ENCODE measurements at places on chromosomes 13 and 19.

DNA sequence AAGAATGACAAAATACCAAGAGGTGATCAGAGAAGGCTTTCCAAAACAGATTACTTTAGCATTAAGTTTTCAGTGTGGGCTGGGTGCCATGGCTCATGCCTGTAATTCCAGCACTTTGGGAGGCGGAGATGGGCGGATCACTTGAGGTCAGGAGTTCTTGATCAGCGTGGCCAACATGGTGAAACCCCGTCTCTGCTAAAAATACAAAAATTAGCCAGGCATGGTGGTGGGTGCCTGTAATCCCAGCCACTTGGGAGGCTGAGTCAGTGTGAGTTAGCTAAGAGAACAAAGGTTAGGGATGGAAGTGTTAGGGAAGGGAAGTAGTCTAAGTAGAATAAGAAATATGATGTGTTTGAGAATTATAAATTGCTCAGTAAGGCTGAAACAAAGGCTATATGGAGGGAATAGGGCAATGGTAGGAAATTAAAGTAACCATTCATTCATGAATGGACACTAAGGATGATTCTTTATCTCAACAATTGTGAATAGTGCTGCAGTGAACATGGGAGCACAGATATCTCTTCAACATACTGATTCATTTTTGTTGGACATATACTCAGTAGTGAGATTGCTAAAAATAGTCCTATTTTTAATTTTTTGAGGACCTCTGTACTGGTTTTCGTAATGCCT is 3.9 kb upstream of the RCBTB2 start:
- H3K36me3 ChIP-seq, result no peaks in the 10 kb centered on the region
- no peak overlapping the region for H3K4me3 ChIP-seq
- H3K4me1 ChIP-seq, result peaks cover 10% of the 10 kb centered on the region
- no peak for DNase-seq

GRCh38 chr13:105118426-105118985 is 1417.0 kb downstream of the EFNB2 start:
- no peaks in the 10 kb centered on the region for H3K27me3 ChIP-seq
- no peak overlapping the region for H3K27ac ChIP-seq
- no peaks in the 10 kb centered on the region for H3K4me1 ChIP-seq
- H3K4me3 ChIP-seq, result no peak overlapping the region

DNA sequence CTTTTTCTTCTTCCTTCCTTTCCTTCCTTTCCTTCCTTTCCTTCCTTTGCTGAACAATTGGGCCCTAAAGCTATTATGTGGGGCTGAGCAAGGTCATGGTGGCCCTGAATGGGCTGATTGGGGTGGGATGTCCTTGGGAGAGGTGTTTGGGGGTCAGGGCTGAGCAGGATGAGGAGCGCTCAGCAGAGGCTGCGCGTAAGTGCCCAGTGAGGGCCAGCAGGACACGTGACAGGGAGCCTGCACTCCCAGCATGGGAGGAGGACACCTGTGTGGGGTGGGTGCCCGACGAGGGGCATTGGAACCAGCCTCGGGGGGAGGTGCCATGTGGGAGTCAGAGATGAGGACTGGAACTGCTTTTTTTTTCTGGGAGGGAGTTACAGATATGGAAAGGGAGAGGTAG is 5.4 kb upstream of the LGALS7 start:
- H3K27me3 ChIP-seq, result no peaks in the 10 kb centered on the region
- H3K36me3 ChIP-seq, result no peaks in the 10 kb centered on the region
- no peak for DNase-seq
- H3K4me1 ChIP-seq, result no peaks in the 10 kb centered on the region
- no peak overlapping the region for H3K27ac ChIP-seq

- peak; percentile 68 for DNase-seq
- H3K4me3 ChIP-seq, result peak overlapping the region; percentile 99
- H3K27me3 ChIP-seq, result no peaks in the 10 kb centered on the region
- H3K27ac ChIP-seq, result peak overlapping the region; percentile 100
- H3K4me1 ChIP-seq, result peaks cover 46% of the 10 kb centered on the region
Measured at GRCh38 chr19:39407660-39408391, 1.2 kb downstream of the ZFP36 start.

- no peak overlapping the region for H3K4me3 ChIP-seq
- no peak for DNase-seq
- no peaks in the 10 kb centered on the region for H3K4me1 ChIP-seq
- no peak overlapping the region for H3K27ac ChIP-seq
Measured at GRCh38 chr13:87536499-87536898, 134.7 kb upstream of the SLITRK5 start.
